ENCODE measurements at places on chromosomes 1 and 21.

GRCh38 chr1:9867408-9868243 is 42.4 kb downstream of the CTNNBIP1 start:
- no peaks in the 10 kb centered on the region for H3K27me3 ChIP-seq
- H3K36me3 ChIP-seq: no peaks in the 10 kb centered on the region
- H3K4me3 ChIP-seq: no peak overlapping the region
- peak overlapping the region; percentile 63 for H3K27ac ChIP-seq
- peaks cover 20% of the 10 kb centered on the region for H3K4me1 ChIP-seq

DNA sequence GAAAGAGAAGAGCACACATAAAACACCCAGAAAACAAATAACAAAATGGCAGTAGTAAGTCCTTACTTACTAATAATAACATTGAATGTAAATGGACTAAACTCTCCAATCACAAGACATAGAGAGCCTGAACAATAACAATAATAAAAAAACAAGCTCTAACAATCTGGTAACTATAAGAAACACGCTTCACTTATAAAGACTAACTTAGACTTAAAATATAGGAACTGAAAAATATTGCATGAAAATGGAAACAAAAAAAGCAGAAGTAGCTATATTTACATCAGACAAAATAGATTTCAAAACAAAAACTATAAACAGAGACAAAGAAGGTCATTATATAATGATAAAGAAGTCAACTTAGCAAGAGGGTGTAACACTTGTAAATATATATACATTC is 83.1 kb upstream of the LYPLAL1 start:
- peaks cover 6% of the 10 kb centered on the region for H3K36me3 ChIP-seq
- peak overlapping the region; percentile 49 for H3K4me3 ChIP-seq
- H3K27ac ChIP-seq: peak overlapping the region; percentile 92
- H3K4me1 ChIP-seq: peaks cover 48% of the 10 kb centered on the region

- H3K36me3 ChIP-seq: no peaks in the 10 kb centered on the region
- ATAC-seq: no peak
- peaks cover 11% of the 10 kb centered on the region for H3K4me1 ChIP-seq
- no peaks in the 10 kb centered on the region for H3K27me3 ChIP-seq
- no peak overlapping the region for H3K4me3 ChIP-seq
- no peak overlapping the region for H3K27ac ChIP-seq
These were observed 67.1 kb upstream of the PPP2R5A start for GRCh38 chr1:212218065-212218464.

GRCh38 chr1:67269061-67269460 is 38.6 kb upstream of the IL12RB2 start:
- H3K36me3 ChIP-seq: no peaks in the 10 kb centered on the region
- H3K27ac ChIP-seq: no peak overlapping the region
- ATAC-seq: no peak
- H3K27me3 ChIP-seq: peaks cover 12% of the 10 kb centered on the region

GRCh38 chr1:233565313-233565712 is 48.6 kb upstream of the KCNK1 start:
- H3K4me1 ChIP-seq: no peaks in the 10 kb centered on the region
- H3K36me3 ChIP-seq: no peaks in the 10 kb centered on the region
- H3K4me3 ChIP-seq: no peak overlapping the region
- no peak for ATAC-seq

- no peak for ATAC-seq
- H3K27ac ChIP-seq: no peak overlapping the region
- peaks cover 4% of the 10 kb centered on the region for H3K4me1 ChIP-seq
- H3K4me3 ChIP-seq: no peak overlapping the region
These were observed 244.7 kb upstream of the FGGY start for GRCh38 chr1:59052166-59052590.

GRCh38 chr1:118481126-118481525 is 296.1 kb upstream of the SPAG17 start:
- no peak overlapping the region for H3K4me3 ChIP-seq
- ATAC-seq: no peak
- no peaks in the 10 kb centered on the region for H3K4me1 ChIP-seq
- no peaks in the 10 kb centered on the region for H3K27me3 ChIP-seq
- no peaks in the 10 kb centered on the region for H3K36me3 ChIP-seq
- H3K27ac ChIP-seq: no peak overlapping the region

- no peak for ATAC-seq
- H3K27ac ChIP-seq: peak overlapping the region; percentile 99
- peak overlapping the region; percentile 93 for H3K4me3 ChIP-seq
- H3K27me3 ChIP-seq: no peaks in the 10 kb centered on the region
- H3K36me3 ChIP-seq: no peaks in the 10 kb centered on the region
These were observed 920 bp downstream of the MTR start for GRCh38 chr1:236795757-236796667.

DNA sequence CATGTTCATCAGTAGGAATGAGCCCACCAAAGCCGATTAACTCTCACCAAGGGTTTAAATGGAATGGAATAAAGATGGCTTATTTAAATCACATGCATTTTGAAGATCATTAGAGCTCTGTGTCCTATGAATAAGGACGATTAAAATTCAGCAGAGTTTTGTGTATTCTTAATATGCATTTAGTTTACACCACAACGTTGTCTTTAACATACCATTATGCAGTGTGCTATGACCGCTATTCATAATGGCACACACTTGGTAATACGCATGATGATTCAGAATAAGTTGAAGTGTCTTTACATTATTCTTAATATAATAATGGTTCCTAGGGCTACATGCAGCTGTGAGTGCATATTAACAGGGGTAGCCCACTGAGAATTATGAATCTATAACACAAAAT is 190.7 kb downstream of the PTBP2 start:
- no peaks in the 10 kb centered on the region for H3K36me3 ChIP-seq
- no peaks in the 10 kb centered on the region for H3K4me1 ChIP-seq
- H3K27me3 ChIP-seq: peaks cover 9% of the 10 kb centered on the region

DNA sequence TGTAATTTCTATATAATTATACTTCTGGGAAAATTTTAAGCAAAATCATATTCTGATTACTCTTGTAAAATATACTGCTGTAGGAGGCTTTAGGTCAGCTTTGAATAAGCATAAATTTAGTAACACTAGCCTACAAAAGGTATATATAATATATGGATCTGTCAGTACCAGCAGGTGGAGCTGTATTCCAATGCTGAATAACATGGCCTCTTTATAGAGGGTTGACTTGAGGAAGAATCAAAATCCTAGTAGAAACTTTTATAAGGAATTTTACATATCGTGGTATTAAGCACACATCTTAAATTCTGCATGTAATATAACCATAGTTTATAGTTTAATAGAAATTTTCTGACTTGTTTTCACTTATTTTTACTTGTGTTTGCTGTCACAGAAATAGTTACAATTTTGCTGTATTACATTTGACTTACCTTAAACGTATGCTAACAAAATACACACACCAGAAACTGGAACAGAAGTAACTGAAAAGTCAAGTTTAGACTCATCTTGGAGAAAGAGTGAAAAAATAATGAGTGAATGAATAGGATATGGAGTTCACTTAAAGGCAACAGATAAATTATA is 79.3 kb downstream of the HMCN1 start:
- no peak for ATAC-seq
- no peak overlapping the region for H3K4me3 ChIP-seq
- H3K4me1 ChIP-seq: no peaks in the 10 kb centered on the region
- no peak overlapping the region for H3K27ac ChIP-seq

- H3K27ac ChIP-seq: peak overlapping the region; percentile 20
- peaks cover 30% of the 10 kb centered on the region for H3K36me3 ChIP-seq
- no peak overlapping the region for H3K4me3 ChIP-seq
- peaks cover 18% of the 10 kb centered on the region for H3K4me1 ChIP-seq
- no peaks in the 10 kb centered on the region for H3K27me3 ChIP-seq
- no peak for ATAC-seq
These were observed 206.9 kb downstream of the MRPL39 start for GRCh38 chr21:25400427-25400826.

DNA sequence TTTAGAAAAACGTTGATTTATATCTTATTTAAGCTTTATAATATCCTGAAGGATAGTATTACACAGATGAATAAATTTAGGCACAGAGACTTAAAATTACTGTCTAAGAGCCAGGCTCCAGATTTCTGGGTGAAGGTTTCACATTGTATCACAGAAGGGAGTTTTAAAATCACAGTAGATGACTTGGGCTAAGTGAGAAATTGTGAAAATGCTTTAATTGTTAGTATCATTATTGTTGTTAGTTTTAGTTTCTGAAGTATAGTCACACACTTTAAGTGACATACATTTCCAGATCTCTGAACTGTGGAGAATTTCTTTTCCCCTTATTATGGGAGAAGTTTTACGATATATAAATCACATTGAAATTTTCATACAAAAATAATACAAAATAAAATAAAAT is 83.5 kb downstream of the NDUFS5 start:
- ATAC-seq: no peak
- no peaks in the 10 kb centered on the region for H3K27me3 ChIP-seq
- peaks cover 9% of the 10 kb centered on the region for H3K36me3 ChIP-seq

DNA sequence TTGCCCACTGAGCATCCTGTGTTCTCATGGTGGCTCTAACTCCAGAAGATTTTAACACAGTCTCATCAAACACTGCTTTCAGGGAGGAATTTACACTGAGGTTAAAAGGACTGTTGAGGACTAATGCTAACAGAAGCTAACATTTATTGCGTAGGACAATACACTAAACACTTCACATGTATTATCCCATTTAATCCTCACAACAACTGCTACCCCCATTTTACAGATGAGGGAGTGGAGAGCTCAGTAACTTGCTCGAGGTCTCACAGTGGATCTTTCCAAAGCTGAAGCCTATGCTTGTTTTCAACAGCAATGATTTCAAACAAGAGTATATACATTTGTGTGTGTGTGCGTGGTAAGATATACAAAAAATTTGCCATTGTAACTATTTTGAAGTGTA is 13.9 kb downstream of the ATF3 start:
- no peak overlapping the region for H3K4me3 ChIP-seq
- peaks cover 31% of the 10 kb centered on the region for H3K27me3 ChIP-seq
- H3K4me1 ChIP-seq: no peaks in the 10 kb centered on the region
- H3K36me3 ChIP-seq: peaks cover 20% of the 10 kb centered on the region

GRCh38 chr1:189904509-189904908 is 573.2 kb downstream of the BRINP3 start:
- H3K27ac ChIP-seq: no peak overlapping the region
- H3K27me3 ChIP-seq: no peaks in the 10 kb centered on the region
- no peaks in the 10 kb centered on the region for H3K36me3 ChIP-seq
- no peaks in the 10 kb centered on the region for H3K4me1 ChIP-seq
- ATAC-seq: no peak
- no peak overlapping the region for H3K4me3 ChIP-seq

GRCh38 chr1:55559161-55559611 is 344.0 kb upstream of the USP24 start:
- H3K4me3 ChIP-seq: no peak overlapping the region
- H3K36me3 ChIP-seq: no peaks in the 10 kb centered on the region
- no peak for ATAC-seq
- no peaks in the 10 kb centered on the region for H3K4me1 ChIP-seq
- H3K27ac ChIP-seq: no peak overlapping the region

DNA sequence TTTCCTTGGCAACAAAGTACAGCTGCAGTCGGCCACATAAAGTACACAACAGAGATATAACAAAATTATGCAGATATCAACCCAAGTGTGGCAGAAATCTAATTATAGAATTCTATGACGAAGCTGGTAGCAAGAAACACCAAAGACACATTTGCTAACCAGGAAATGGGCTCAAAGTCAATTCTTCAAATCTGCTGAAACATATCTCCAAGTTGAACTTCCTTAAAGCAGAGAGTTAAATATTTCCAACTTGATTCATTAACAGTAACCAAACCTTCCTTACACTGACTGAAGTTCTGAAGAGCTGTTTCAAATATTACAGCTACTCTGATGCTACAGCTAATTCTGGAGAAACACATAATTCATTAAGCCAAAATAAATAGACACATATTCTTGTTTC is 67.6 kb upstream of the SDC3 start:
- peaks cover 57% of the 10 kb centered on the region for H3K36me3 ChIP-seq
- H3K27ac ChIP-seq: peak overlapping the region; percentile 59
- no peak overlapping the region for H3K4me3 ChIP-seq
- H3K4me1 ChIP-seq: peaks cover 43% of the 10 kb centered on the region
- ATAC-seq: no peak

Data from stimulated activated memory B cell treated with anti-CD40 and anti-IgM and Interleukin-4, amounts not matched to agents 10 μg/mL and 1 μg/mL and 100 μg/mL, for 72 hours (primary cell).